Progenitor cell of endocrine pancreas (in vitro differentiated cells): ENCODE measurements at places on chromosomes 11 and 22.

GRCh38 chr11:102293873-102294601, 23.2 kb upstream of the BIRC3 start:
- no peak for DNase-seq

- no peak for DNase-seq
Observed at GRCh38 chr11:28981381-28981780, 873.2 kb downstream of the METTL15 start.

DNA sequence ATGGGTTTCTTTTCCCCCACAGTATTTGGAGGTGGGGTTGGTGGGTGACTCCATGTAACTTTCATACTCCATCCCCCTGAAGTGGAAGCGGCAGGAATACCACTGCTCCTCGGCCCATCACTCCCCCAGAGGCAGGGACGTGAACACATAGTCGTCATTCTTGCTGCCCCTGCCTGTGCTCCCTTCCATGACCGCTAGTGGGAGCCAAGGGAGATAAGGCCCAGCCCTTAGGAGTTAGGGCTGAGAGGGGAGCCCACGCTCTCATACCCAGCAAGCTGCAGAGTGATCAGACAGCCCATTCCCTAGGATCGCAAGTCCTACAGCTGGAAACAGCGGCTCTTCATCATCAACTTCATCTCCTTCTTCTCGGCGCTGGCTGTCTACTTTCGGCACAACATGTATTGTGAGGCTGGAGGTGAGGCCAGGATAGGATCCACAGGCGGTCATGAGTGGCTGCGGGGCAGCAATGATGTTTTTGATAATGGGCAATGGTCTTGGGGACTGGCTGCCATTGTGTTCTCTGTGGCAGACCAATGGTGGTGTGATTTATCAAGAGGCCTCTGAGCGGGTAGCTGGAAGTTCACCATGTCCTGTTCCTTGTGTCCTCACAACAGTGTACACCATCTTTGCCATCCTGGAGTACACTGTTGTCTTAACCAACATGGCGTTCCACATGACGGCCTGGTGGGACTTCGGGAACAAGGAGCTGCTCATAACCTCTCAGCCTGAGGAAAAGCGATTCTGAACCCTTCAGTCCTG, 15.9 kb downstream of the RHOG start:
- DNase-seq, result peak; percentile 48

DNA sequence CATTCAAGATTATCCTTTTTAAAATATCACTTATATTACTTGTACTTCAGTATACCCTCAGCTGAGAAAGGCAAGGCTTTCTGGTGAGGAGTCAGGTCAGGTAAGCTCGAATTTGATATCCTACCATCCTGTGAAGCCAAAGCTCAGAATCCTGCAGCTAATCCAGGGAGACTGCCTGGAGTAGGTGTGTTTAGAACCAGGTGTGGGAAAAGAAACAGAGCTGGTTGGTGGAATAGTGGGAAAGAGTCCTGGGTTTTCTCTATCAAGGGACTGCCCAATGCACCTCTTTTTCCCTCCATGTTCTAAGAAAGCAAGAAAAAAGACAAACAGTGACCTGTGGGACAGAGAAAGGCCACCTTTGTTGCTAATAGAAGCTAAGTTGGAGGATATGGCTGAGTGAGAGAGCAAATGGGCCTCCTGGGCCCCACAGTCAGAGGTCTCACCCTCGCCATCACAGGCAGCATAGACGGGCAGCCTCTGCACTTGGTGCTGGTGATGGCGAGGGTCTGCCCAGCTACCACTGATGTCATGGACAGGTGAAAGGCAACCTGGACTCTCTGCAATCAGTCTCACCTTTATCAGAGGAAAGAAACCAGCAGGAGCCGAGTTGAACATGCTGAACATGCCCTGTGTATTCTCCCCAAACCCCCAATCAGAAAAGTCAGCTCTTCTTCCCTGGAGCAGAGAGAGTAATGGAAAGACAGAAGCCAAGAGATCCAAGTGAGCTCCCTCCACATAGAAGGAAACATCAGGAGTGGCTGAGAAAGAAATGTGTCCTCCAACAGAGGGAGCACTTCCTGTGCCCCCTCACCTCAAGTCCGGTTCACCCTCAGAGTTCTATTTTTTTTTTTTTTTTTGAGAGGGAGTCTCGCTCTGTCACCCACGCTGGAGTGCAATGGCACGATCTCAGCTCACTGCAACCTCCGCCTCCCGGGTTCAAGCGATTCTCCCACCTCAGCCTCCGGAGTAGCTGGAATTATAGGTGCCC, 491.3 kb downstream of the BUD13 start:
- DNase-seq, result no peak

DNA sequence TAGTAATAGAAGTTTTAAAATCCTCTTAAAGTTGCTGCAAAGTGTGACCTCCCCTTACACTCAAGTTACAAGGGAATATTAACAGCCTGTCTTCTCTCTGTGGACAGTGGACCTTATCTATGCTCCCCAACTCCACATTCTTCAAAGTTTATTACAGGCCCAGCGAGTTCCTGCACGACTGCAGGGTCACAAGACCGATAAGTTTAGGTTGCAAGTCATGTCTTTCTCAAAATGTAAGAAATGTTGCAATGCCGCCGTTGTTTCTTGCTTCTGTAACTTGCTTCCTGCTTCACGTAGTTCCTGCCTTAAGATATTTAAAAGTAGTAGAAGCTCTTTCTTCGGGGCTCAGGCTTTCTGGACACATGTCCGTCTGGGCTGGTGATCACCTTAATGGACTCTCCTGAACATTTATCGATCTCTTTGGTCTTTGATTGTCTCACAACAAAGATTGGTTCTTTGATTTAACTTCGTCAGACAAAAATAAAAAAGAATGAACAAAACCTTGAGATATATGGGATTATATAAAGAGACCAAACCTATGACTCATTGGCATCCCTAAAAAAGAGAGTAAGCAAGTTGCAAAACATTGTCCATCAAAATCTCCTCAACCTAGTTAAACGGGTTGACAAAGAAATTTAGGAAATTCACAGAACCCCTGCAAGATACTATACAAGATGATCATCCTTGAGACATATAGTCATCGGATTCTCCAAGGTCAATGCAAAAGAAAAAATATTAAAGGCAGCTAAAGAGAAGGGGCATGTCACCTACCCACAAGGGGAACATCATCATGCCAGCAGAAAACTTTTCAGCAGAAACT, 45.4 kb upstream of the GLYAT start:
- DNase-seq, result no peak

- no peak for DNase-seq
Observed at GRCh38 chr22:50665738-50666137, 6.9 kb upstream of the SHANK3 start.

DNA sequence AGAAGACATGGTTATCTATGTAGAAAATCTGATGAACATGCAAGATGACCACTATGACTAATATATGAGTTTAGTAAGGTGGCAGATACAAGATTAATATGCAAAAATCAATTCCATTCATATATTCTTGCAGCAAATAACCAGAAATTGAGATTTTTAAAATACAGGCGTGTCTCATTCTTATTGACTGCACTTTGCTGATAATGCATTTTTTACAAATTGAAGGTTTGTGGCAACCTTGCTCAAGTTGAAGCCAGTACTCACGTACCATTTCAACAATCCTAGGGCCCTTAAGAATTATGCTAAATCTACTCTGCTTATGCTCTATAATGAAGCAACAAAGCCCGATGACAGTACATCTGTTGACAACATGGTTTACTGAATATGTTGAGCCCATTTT, 104.6 kb downstream of the KCNQ1OT1 start:
- DNase-seq, result no peak

DNA sequence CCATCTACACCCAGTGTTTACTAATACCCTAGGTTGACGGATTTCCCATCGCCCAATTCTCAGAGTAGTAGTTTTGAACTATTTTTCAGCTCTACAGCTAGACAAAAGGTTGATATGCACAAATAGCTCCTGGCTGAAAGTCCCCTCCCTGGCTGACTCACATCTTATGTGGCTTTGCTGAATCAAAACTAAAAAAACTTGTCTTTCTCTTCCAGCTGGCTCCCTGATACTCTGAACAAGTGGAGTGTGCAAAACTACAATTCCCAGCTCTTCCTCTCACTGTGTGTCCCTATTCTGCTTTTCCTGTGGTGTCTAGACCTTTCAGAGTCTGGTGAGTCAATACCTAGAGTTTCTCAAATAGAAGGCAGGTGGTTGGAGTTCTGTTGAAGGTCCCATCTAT, 12.7 kb upstream of the LARGE1 start:
- no peak for DNase-seq

DNA sequence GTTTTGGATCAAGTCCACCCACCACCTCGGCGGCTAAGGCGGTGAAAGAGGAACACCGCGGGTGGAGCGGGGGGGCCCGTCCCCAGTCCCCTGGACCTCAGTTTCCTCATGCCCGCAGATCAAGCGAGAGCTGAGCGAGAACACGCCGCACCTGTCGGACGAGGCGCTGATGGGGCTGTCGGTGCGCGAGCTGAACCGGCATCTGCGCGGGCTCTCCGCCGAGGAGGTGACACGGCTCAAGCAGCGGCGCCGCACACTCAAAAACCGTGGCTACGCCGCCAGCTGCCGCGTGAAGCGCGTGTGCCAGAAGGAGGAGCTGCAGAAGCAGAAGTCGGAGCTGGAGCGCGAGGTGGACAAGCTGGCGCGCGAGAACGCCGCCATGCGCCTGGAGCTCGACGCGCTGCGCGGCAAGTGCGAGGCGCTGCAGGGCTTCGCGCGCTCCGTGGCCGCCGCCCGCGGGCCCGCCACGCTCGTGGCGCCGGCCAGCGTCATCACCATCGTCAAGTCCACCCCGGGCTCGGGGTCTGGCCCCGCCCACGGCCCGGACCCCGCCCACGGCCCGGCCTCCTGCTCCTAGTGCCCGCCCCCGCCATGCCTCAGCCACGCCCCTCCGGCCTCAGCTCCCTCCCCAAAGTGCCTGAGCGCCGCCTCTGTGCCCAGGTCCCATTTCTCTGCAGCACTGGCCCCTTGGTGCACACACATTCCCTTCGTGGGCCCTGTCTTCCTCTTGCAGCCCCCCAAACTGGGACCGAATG, 12.7 kb downstream of the MAFF start:
- DNase-seq, result peak; percentile 44

DNA sequence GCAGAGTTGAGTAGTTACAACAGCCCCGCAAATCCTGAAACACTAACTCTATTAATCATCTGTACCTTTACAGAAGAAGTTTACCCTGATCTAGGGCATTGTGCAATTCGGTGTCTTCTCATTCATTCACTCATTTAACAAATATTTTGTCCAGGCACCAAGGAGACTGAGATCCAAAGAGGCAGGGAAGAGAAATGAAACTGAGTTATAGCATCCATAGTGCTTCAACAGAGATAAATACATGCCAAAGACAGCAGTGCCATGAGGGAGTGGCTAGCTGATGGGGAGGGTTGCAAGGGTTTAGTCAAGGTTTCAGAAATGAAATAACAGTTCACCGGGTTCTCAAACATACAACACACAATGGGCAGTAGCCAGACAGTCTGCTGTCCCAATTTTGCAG, 40.2 kb upstream of the MTNR1B start:
- DNase-seq, result no peak

GRCh38 chr22:16819249-16819648, 6.0 kb downstream of the XKR3 start:
- DNase-seq, result no peak

DNA sequence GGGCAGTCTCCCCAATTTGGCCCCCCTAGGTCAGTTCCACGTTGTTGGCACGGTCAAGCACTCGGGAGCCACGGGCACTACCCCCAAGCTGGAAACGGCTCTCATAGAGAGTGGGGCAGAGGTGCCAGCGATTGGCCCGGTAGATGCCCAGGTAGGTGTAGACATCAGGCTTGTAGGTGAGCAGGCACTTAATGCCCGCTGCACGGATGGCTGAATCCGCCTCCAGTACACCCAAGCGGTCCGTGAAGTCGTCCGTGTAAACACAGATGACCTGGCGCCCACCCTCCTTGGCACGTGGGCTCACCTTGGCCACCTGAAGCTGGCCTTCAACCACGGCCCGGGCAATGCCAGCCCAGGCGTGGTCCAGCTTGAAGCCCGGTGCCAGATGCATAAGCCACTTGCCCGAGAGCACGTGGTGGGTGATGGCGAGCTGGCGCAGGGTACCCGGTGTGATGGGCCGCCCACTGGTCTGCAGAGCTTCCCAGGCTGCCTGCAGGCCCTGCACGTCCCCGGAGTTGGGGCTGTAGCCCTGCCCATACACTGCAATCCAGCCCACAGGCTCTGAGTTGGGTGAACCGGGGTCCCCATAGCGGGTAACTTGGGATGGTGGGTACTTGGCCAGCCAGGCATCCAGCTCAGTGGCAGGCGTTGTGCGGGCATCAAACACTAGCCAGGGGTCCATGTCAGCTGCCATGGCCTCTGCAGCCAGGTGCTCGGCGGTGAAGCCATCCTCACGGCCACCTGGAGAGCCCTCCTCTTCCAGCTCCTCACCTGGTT, 1.2 kb downstream of the C11orf68 start:
- DNase-seq, result no peak
